ENCODE measurements at places on chromosomes 16 and 17.
A peak's percentile ranks its signal among the peaks of the same experiment; 100 is the strongest.

GRCh38 chr17:16211590-16211989 lies 3.7 kb downstream of the NCOR1 start:
- no peak for DNase-seq

- DNase-seq: no peak
Observed at GRCh38 chr17:76948726-76949342, 80.6 kb downstream of the MGAT5B start.

DNA sequence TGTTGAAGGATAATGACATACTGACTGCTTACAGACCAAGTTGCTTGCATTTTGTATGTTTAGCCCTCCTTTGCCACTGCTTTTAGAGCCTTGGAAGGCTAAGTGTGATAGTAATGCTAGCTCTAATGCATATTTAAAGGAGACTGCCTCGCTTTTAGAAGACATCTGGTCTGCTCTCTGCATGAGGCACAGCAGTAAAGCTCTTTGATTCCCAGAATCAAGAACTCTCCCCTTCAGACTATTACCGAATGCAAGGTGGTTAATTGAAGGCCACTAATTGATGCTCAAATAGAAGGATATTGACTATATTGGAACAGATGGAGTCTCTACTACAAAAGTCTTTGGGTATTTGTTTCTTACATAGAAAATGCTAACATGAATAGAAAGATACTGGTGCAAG lies 19.1 kb downstream of the CAPNS2 start:
- DNase-seq: no peak

- peak; percentile 69 for DNase-seq
Observed at GRCh38 chr17:7922845-7923628, 6.6 kb downstream of the KCNAB3 start.

DNA sequence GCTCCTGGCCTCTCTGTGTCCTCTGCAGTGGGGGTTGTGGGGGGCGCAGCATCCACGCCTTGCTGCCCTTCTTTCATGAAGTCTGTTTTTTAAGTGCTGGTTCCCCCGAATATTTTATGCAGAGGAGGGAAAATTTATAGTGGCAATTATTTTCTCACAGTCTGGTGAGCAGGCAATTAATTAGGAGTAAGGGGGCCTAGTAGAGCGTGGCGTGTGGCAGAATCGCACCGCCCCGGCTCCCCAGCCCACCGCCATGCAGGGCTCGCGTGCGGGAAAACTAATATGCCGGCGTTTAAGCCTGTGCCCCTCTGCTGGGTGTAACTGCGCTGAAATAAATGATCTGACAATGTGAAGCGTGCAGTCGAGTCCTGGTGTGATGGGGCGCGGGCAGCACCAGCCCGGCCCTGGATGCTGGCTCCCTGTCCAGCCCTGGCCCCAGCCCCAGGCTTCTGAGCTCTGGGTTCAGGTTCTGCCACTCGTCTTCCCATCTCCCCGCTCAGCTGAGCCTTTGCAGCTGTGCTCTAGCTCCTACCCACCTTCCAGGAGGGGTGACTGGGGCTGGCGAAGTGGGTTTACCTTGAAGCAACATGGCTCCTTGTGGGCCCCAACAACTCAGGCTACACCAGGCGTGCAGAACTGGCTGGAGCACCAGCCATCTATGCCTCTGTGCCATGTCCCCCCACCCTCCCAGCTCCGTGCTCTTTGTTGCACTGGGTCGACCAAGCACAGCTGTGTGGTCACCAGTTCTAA lies 13.8 kb downstream of the ENGASE start:
- no peak for DNase-seq

DNA sequence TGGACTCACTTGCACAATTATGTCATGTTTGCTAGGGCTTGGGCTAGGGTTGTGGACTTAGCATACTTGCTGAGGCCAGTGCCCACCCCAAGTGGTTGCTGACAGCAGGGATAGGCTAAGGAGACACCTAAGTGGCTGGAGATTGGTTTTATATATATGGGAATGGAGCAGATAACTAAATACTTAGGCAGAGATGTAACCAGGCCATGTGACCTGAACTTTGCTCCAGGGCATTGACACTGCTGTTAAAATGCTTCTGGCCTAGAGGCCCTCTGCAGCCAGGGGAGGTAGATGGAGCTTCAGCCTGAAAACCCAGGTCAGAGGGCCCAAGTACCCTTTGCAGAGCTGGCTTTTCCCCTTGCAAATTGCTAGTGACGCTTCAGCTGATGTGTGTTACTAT lies 1.4 kb upstream of the ITGB3 start:
- DNase-seq: no peak

DNA sequence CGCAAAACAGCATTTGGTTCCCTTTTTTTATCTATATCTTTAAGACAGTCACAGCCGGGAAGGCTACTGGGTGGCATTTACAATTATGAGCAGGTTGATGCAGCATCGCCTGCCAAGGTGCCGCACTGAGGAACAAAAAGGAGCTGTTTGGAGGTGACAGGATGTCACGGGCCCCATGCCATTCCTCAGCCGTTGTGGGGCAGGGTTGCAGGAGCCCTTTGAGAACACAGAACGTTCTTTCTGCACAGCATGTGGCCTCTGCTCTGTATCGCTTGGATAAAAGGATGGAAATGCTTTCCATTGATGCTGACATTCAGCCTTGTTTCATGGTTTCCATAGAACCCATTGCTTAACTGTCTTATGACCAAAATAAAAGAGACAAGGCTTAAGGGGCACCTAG lies 141.9 kb upstream of the CDH5 start:
- DNase-seq: no peak

DNA sequence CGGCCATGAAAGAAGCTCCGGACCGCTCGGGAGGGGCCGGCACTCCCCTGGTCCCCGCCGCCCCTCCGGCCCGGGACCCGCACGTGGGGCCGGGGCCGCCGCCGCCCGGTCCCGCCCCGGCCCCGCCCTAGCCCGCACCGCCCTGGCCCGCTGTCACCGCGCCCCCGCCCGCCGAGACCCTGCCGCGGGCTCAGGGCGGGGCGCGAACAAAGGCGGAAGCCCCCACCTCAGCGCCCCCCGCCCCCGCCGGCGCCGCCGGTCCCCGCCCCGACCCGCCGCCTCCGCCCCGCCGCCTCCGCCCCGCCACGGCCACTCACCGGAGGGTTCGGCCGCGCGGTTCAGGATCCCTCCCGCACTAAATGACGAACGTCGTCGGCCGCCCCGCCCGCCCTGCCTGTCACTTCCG lies at the start of gene ARHGDIA:
Gene ARHGDIA, minus strand, starts transcription at position 357 of the 406 bp plus-strand sequence. CDS start 1,407 bp downstream, outside the sequence.
- no peak for DNase-seq

- DNase-seq: no peak
Observed at GRCh38 chr16:86565644-86566511, 751 bp upstream of the FOXC2 start.

- DNase-seq: no peak
Observed at GRCh38 chr17:68600067-68600930, 868 bp downstream of the FAM20A start.

DNA sequence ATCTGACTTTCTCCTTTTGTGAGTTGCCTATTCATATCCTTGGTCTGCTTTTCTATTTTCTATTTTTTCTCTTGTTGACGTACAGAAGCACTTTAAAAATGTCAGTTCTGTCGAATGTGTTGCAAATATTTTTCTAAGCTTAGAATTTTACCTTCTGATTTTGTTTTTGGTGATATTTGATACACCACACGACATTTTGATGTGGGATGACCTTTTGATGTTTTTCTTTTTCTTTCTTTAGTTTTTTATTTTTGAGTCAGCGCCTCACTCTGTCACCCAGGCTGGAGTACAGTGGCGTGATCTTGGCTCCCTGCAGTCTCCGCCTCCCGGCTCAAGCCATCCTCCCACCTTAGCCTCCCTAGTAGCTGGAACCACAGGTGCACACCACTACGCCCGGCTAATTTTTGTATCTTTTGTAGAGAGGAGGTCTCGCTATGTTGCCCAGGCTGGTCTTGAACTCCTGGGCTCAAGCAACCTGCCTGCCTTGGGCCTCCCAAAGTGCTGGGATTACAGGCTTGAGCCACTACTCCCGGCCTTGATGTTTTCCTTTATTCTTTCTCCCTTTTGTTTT lies 39.6 kb downstream of the WSB1 start:
- no peak for DNase-seq

- peak; percentile 63 for DNase-seq
Observed at GRCh38 chr16:67514382-67514828, 14.2 kb upstream of the RIPOR1 start.

GRCh38 chr16:85724126-85724879 lies 26.6 kb downstream of the C16orf74 start:
- no peak for DNase-seq

GRCh38 chr17:19335951-19336631 lies 26.4 kb downstream of the B9D1 start:
- DNase-seq: no peak

DNA sequence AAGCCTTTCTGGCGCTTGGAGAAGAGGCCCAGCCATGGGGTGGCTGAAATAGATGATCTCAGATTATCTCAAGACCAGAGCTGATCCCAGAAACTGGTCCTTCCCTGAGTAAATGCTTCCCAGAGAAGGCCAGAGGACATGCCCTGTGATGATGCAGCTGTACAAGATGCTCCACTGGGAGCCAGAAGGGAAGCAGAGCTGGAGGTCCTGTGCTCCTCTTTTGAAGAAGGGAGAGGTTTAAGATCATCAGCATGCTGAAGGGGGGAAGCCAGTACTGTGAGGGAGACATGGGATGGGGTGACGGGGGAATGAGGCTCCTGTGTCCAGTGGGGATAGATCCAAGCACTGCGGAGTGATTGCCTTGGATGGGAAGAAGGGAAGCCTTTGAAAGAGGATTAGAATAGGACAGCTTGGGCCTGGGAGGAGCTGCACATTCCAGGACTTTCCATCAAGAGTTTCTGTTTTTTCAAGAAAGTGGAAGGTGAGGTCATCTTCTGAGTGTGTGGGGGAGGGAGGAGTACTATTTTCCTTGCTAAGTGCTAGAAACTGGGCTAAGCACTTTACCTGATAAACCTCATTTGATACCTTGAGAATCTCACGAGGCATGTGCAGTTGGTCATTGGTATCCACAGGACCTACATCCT lies 16.4 kb upstream of the ALOX15B start:
- DNase-seq: no peak

DNA sequence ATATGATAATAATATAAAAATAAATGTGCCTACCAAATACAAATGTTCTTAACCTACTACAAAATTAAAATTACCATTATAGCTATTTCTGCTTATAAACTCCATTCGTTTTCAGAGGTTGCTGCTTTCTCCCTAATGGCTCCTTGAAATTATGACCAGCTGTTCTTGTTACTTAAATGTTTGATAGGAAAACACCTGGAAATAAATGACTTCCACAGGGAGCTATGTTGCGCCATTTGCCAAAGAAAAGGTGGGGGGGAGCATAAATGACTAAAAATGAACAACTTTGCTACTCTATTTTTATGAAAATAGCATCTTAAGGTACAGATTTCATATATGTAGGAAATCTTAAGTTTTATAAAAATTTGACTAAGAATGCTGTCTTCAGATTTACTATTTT lies 157.5 kb upstream of the MON1B start:
- DNase-seq: no peak

DNA sequence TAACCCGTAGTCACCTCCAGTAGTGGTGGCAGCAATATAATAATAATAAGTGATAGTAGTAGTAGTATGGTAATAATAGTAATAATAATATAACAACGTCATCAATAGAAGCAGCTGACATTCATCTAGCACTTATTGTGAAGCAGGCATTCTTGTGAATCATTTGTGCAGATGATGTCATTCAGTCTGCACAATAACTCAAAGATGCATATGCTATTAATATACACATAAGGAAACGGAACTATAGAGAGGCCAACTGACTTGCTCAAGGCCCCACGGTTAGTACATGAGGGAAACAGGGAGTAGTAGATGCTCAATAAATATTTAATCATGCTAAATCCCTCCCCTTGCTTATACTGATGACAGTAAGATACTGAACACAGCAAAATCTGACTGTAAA lies 35.4 kb upstream of the GAN start:
- no peak for DNase-seq

DNA sequence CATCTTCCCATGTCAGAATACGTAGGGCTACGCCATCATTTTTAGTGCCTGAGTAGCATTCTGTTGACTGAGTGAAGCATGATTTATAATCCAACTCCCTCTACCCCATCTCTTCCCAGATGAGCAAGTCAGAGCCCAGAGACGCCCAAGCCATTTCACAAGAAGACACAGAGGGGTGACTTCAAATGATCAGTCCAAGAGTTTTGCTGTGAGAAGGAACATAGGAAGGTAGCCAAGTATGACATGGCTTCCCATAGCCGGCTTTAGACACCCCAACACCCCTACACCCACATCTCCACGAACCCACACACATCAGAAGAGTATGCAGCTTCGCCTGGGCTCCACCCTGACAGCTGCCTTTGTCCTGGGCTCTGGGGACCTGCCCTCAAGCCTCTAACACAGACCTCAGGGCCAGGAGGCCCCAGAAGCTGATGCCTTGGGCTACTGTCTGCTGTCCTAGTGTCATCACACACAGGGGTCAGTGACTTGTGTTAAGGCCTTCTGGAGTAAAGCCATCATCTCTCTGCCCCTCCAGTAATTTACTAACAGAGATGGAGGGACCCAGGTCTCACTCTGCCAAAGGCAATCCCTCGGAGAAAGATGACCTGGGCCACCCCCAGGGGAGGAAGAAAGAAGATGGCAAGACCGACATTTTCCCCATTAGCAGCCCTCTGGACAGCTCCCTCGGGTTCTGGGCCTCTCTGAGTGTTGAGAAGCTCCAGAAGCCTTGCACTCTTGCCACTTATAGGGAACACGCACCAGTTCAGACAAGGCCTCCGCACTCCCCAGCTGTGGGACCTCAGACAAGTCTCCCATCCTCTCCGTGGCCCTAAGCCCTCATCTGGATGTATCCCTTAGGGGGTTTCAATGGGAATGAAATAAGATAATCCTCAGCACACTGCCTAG lies 38.7 kb upstream of the MRPS23 start:
- DNase-seq: no peak

DNA sequence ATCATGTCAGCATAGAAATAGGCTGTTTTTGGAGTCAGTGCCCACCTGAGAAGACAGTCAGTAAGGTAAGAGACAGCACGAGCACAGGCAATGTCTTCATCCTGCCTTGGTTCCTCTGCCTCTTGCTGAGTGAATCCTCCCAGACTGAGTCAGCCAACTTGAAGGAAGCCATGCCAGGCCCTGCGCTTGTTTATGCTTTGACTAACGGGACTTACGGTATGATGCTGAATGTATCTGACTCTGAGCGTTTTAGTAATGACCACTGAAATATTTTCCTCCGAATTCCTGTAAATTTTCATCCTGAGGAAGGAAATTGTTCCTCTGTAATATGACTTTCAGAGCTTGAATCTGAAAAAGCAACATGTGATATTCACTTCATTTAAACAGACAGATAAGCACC lies 18.0 kb downstream of the C17orf67 start:
- no peak for DNase-seq

DNA sequence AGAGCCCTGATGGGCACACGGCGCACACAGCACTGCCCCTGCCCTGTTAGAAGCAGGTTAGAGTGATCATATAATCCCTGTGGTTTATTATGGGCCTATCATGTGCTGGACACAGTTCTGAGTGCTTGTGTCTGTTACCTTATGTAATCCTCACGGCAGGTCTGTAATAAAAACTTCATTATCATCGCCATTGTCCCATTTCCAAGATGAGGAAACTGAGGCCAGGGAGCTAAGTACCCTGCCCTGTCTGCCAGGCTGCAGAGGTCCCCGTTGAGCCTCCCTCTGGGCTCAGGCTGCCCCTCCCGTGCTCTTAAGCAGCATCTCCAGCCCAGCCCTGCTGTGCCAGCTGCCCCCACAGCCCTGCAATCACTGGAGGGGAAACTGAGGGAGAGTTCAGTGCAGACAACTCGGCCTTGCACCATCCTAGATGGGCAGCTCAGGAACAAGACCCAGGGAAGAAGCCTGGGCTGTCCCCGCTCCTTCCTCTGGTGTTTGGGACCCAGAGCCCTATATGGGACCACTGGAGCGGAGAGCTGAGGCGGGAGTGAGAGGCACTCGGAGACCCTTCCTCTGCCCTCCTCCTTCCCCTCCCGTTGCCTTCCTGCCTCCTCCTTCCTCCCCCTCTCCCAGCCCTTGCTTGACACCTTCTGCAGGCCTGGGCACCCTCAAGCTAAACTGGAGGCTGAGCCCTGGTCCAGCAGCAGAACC lies 42.0 kb downstream of the WNT3 start:
- no peak for DNase-seq

Data from effector memory CD4-positive, alpha-beta T cell (primary cell).